NCI-H1436 treated with DMSO at 0.1 percent for 48 hours (cell line): ENCODE measurements at places on chromosomes 1 and 21.

- DNase-seq = no peak
These were observed 16.1 kb upstream of the STMN1 start for GRCh38 chr1:25922056-25922970.

- DNase-seq = no peak
These were observed 13.2 kb downstream of the CASP9 start for GRCh38 chr1:15510611-15511405.

- no peak for DNase-seq
These were observed at the start of gene ETV3L for GRCh38 chr1:157099633-157100009. Gene ETV3L (minus strand): TSS chr1:157099808. CDS start chr1:157099523, 285 bp downstream.

DNA sequence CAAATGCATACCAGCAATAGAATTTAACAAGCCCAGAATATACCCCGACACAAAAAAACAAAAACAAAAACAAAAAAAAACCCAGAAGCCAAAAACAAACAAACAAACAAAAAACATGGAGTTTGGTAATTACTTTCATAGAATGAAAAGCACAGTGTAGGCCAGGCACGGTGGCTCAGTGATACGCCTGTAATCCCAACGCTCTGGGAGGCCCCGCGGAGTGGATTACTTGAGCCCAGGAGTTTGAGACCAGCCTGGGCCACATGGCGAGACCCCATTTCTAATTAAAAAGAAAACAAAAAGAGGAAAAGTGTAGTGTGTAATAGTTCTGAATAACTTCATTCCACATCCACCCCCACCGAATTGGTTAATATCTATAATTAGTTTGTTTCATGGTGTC, 1265.7 kb downstream of the NCAM2 start:
- no peak for DNase-seq

GRCh38 chr1:206635978-206636345, 626 bp downstream of the DYRK3 start:
- no peak for DNase-seq
